Posterior vena cava (tissue), 2 donors: ENCODE measurements at places on chromosomes 7 and 10. TPM values are rescaled to one million over a fixed set of nuclear protein-coding genes. Genes with fewer than 3 reads are reported as not detected.

DNA sequence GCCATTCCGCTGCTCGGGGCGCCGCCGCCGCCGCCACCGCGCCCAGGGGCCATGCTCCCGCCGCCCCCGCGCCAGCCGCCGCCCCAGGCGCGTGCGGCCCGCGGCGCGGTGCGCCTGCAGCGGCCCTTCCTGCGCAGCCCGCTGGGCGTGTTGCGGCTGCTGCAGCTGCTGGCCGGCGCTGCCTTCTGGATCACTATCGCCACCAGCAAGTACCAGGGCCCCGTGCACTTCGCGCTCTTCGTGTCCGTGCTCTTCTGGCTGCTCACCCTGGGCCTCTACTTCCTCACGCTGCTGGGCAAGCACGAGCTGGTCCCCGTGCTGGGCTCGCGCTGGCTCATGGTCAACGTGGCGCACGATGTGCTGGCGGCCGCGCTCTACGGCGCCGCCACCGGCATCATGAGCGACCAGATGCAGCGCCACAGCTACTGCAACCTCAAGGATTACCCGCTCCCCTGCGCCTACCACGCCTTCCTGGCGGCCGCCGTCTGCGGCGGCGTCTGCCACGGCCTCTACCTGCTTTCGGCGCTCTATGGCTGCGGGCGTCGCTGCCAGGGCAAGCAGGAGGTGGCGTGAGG, 383 bp downstream of the MARVELD1 start:
- peak; percentile 94 for DNase-seq

DNA sequence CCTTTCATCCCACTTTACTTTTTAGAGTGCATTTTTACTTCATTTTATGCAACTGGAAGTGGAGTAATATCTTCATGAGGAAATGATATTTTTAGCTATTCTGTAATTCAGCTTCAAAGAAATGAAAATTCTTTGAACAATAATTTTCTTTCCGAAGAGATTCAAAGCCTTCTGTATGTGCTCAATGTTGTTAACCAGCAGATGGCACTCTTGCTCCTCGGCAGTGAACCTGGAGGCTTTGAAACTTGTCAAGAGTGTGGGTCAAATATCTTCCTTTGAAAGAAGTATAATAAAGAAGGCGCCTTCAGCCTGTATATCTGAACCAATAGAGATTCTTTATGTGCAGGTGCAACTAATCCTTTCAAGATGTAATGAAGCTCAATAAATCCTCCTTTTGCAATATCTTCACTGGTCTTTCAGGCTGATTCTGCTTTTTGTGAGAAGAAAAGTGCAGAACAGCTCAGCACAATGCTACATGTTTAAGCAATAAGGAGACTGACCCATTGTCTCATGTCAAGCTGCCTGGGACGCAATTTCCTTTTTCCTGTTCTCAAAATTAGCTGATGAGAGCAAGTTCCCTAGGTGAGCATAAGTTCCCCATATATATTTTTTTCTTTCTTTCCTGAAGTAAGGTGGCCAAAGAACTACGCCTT, 258.4 kb downstream of the SEMA3A start:
- no peak for DNase-seq

- DNase-seq: no peak
These were observed 6.5 kb downstream of the TSPAN14 start for GRCh38 chr10:80460399-80461207.

DNA sequence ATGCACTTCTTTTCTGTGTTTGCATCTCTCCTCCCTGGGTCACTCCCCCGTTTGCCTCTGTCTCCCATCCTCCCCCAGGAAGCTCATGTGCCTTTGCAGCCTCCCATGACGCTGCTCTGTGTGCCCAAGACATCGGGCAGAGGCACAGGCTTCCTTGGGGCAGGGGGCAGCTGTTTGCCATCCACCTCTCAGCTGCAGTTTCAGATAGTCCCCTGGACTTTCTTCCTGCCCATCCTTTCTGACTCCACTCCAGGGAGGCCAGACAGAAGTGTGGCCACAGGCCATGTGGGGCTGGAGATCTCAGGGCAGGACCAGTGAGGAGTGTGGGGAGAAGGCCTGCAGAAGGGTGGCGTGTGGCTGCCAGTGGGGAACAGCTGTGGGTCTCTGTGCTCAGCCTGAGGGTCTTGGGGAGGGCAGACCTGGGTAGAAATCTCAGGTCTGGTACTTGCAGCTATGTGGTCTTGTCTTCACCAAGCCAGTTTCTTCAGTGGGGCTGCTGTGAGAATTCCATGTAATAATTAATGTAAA, 10.6 kb upstream of the SAMD8 start:
- peak; percentile 62 for DNase-seq

- DNase-seq: no peak
These were observed 72.1 kb upstream of the SEC61G start for GRCh38 chr7:54831046-54831643.

- DNase-seq: no peak
These were observed 37.7 kb upstream of the KCNMA1 start for GRCh38 chr10:77675347-77675746.

Gene MYO3A
- 0.42 TPM for total RNA-seq

Gene GTF2IRD1
- 14.7 TPM for total RNA-seq

Gene SPDYE5
- not detected for total RNA-seq

Gene DGKB
- 1.5 TPM for total RNA-seq
